ENCODE measurements at places on chromosomes 7 and 10.

DNA sequence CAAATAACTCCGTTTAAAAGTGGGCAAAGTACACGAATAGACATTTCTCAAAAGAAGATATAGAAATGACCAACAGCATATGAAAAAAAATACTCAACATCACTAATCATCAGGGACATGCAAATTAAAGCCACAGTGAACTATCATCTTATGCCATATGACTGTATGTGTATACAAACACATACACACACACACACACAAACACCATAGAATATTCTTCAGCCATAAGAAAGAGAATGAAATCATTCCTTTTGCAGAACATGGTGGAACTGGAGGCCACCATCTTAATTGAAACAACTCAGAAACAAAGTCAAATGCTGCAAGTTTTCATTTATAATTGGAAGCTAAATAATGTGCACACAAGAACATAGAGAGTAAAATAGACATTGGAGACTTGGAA, 1019.4 kb downstream of the KCNMA1 start:
- no peak for DNase-seq

DNA sequence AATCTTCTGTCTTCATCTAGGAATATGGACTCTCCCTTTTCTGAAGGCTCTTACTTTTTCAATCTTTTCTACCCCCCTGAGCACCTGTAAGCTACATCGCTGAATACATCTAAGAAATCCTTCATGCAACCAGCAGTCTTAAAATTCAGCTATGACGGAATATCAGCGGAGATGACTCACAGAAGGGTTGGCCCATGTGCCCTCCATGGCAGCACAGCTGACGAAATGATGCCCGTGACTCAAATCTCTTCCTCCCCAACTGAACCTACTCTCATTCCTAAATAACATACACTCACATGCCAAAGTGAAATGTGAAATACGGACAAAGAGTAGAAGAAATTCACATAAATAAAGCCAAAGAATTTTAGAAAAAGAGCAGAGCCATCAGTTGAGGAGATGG, 30.3 kb upstream of the NCAPG2 start:
- no peak for DNase-seq

DNA sequence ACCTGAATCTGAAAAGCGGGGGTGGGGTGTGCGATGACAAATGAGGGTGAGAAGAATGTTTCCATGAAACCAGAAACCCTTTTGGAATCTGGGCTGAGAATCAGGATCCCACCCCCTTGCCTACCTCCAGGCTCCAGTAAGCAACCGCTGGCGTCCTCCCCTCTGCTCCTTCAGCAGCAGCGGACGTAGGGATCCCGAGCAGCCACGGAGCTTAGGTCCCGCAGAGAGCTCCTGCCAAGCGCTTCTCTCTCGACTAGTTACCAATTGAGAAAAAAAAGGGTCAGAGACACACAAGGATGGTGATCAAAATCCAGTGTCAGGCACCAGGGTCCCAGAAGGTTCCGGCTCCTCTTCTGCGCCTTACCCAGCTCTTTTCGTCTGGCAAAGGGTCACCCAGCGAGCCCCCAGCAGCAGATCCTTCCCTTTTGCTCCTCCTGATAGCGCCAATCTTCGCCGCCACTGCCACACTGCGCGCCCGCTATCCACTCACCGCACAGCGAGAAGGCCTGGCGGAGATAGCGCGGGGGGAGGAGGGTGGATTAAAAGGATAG, 733.5 kb downstream of the ZWINT start:
- no peak for DNase-seq

DNA sequence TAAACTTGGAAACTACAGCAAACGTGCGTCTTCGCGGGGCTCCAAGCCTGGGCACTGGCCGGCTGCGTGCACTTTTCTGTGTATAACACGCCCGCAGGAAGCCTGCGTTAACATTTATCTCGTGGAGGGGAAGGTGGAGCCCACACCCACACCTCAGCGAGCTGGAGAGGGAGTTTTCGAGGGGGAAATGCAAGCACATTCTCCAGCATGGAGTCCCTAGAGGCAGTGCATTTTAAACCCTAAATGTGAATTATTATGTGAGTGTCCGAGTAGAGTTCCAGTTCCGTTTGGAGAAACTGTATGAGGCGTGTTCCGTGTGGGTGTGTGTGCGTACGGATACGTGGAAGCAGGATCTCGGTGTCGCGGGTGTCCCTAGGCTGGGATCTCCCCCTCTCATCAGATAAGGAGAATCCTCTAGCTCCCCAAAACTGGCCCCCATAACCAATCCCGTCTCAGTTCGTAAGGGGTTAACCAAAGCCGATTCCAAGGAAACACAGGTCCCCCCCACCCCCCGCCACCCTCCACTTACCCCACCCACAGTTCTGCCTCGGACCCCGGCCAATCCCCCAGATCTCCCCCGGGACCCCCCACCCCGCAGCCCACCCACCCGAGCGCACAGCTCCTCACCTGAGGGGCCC, 403 bp downstream of the CDK6 start:
- peak; percentile 53 for DNase-seq

GRCh38 chr10:26675873-26676257, 21.6 kb upstream of the PDSS1 start:
- DNase-seq: no peak

GRCh38 chr10:77565590-77566023, 72.0 kb downstream of the KCNMA1 start:
- no peak for DNase-seq

GRCh38 chr10:94402843-94403379, 570 bp downstream of the TBC1D12 start:
- DNase-seq: peak; percentile 78

- DNase-seq: no peak
These were observed 39.1 kb upstream of the PARD3 start for GRCh38 chr10:34854147-34854601.

- no peak for DNase-seq
These were observed 141.7 kb upstream of the SHH start for GRCh38 chr7:155953781-155954549.

GRCh38 chr10:4043897-4044665, 259.1 kb upstream of the KLF6 start:
- no peak for DNase-seq

GRCh38 chr10:131537281-131537680, 225.8 kb upstream of the TCERG1L start:
- DNase-seq: no peak

GRCh38 chr7:54810401-54810800, 51.4 kb upstream of the SEC61G start:
- no peak for DNase-seq

- DNase-seq: peak; percentile 49
These were observed 47.6 kb downstream of the STEAP1B start for GRCh38 chr7:22452142-22452959.

Measured in GM13976 (cell line).